ENCODE measurements at places on chromosomes 7 and 10.

DNA sequence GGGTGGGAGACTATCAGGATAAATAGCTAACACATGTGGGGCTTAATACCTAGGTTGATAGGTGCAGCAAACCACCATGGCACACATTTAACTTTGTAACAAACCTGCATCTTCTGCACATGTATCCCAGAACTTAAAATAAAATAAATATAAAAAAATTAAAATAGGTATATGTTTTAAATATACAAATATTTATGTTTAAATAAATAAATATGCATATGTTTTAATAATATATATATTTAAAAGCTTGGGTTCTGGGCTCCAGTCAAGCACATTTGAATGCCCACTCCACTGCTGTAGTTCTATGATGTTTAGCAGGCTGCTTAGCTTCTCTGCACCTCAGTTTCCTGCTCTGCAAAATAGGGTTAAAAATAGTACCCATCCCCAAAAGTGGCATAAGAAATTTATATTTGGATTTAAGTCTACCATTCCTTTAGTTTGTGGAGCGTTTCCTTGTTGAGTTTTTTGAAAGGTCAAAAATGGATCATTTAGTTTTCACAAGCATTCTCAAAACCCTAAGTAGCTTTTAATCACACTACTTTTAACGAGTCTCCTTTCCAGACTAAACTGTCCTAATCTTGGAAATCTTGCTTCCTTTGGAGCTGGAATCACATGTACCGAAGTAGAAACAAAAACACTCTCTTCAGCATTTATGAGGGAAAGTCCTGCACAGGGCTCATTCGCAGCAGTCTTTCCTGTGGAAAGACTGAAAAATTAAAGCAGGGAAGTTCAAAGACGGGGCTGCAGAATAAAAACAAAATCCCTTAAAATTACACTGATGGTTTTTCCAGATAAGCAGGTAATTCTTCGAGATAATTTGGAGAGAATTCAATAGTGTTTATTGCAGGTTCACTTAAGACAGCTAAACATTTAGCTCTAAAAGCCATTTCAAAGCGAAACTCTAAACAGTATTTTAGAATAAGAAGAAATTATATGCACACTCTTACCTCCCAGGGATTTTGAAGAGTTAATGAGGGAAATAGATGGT is 111.7 kb upstream of the LYZL1 start:
- no peak for DNase-seq

DNA sequence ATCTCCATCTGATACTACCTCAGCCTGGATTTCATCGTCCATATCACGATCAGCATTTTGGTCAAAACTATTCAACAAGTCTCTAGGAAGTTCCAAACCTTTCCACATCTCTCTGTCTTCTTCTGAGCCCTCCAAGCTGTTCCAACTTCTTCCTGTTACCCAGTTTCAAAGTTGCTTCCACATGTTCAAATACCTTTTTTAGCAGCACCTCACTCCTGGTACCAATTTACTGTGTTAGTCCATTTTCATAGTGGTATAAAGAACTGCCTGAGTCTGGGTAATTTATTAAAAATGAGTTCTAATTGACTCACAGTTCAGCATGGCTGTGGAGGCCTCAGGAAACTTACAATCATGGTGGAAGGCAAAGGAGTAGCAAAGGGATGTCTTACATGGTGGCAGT is 41.1 kb upstream of the PPP1R3A start:
- DNase-seq, result no peak

DNA sequence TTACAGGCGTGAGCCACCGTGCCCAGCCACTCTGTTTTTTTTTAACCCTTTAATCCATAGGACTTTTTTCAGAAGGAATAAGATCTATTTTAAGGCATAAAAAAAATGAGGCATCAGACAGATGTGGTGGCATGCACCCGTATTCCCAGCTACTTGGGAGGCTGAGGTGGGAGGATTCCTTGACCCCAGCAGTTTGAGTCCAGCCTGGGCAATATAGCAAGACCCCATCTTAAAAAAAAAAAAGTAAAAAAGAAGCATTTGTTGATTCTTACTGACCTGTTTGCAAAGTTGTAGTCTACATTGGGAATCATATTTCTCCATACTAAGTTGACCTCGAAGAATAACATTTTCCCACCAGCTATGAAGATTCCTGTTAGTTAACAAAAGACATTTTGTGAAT is 38.6 kb downstream of the VCL start:
- DNase-seq, result no peak

DNA sequence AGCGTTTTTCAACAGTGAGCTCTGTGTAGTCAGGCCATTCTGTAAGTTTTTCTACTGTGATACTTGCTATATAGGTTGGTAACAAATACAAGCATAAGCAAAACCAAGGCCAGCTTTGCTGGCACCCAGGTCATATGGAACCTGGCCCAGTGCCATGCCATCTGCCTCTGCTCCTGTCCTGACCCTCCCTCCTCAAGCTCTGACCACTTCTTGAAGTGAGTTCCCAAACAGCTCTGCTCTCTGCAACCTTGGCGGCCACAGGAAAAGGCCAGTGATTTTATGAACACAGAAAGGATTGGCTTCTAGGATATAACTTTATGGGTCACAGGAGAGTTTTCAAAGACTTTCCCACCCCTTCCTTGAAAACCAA is 12.8 kb downstream of the NOD1 start:
- DNase-seq, result no peak

GRCh38 chr10:8352171-8353075 is 297.9 kb downstream of the GATA3 start:
- no peak for DNase-seq

DNA sequence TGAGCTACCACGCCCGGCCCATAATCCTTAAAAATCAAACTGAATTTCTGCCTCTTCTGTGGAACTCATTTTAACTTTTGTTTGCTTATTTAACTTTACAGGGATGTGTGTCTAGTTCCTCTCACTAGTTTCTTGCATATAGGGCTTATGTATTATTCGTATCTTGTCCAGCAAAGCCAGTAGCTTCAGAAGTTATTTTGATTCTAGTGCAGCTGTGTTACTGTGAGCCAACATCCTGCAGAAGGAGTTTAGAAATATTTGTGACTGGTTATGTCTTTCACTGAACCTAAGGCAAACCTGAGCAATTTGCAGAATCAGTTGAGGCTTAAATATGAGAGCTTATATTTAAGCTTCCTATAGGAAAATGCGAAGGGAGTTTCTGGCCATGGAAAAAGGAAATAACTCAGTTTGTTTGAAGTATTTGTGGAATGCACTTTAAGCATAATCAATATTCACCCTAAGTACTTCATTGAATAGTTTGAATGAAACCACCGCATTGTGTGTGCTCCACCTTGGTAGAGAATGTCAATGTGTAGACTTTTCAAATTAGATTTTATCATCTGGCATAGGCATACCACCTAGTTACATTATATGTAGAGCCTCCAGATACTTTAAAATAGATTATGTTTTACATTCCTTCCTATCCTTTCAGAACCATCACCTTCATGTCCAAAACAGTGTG is 90.8 kb downstream of the MCU start:
- DNase-seq, result no peak

DNA sequence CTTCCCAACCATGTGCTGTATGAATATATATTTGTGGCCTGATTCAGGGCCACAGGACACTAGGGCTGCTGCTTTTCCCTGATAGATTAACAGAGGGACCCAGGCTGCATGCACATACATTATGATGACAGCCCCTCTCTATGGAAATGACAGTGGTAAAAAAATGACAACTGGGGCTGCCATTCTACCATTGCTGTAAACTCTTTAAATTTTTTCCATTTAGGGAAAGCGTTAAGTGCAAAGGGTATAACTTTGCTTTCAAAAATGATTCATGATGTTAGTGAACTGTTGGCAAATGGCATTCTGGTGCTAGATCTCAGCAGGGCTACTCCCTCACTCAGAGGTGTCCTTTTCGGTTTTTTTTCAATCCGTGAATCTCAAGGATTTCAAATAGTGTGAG is 4.2 kb downstream of the CTBP2 start:
- no peak for DNase-seq

- DNase-seq, result no peak
These were observed 28.8 kb upstream of the HECTD2 start for GRCh38 chr10:91381257-91381891.

- no peak for DNase-seq
These were observed 52.6 kb downstream of the GTF2IRD1 start for GRCh38 chr7:74506325-74506724.

- DNase-seq, result no peak
These were observed 55.0 kb downstream of the PKD1L1 start for GRCh38 chr7:47893238-47893637.

DNA sequence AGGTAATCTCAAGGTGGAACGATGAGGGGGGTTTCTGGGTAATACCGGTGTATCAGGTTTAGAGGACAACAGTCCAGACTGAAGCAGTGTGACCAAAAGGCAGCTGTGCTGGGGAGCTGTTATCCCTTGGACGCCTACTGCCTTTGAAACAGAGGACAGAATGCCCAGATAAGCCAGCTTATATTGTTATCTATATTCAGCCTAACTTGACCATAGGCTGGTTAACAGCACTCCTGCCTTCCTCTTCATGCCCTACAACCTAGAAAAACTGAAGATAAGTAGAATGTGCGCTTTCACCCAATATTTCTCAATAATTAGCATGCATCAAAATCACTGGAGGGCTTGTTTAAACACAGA is 44.9 kb downstream of the IL6 start:
- DNase-seq, result no peak

DNA sequence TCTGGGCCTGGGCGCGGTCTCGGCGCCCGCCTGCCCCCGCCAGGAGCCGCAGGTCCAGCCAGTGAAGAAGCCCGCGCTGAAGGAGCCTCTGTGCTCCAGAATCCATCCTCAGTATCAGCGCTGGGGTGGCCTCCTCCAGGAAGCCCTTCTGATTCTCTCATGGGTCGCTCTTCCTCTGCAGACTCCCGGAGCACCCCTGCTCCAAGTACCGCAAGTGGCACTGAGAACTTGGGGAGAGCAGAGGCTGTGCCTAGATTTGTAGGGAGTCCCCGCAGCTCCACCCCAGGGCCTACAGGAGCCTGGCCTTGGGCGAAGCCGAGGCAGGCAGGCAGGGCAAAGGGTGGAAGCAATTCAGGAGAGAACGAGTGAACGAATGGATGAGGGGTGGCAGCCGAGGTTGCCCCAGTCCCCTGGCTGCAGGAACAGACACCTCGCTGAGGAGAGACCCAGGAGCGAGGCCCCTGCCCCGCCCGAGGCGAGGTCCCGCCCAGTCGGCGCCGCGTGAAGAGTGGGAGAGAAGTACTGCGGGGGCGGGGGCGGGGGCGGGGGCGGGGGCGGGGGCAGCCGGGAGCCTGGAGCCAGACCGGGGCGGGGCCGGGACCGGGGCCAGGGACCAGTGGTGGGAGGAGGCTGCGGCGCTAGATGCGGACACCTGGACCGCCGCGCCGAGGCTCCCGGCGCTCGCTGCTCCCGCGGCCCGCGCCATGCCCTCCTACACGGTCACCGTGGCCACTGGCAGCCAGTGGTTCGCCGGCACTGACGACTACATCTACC is at the start of gene ALOX5:
Gene ALOX5, plus strand, starts transcription at position 641 of the 774 bp plus-strand sequence. Its CDS starts 64 bp downstream, at position 705.
- DNase-seq, result no peak

DNA sequence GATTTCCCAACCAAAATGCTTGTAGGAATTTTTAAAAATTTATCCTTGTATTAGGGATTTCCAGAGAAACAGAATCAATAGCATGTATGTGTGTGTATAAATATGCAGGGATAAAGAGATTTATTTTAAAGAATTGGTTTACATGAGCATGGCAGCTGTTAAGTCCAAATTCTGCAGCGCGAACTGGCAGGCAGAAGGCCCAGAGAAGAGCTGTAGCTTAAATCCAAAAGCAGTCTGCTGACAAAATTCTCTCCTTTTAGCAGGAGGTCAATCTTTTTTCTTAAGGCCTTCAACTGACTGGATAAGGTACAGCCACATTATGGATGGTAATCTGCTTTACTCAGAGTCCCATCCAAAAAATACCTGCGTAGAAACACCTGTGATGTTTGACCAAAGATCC is 42.0 kb downstream of the PRR15 start:
- DNase-seq, result no peak

DNA sequence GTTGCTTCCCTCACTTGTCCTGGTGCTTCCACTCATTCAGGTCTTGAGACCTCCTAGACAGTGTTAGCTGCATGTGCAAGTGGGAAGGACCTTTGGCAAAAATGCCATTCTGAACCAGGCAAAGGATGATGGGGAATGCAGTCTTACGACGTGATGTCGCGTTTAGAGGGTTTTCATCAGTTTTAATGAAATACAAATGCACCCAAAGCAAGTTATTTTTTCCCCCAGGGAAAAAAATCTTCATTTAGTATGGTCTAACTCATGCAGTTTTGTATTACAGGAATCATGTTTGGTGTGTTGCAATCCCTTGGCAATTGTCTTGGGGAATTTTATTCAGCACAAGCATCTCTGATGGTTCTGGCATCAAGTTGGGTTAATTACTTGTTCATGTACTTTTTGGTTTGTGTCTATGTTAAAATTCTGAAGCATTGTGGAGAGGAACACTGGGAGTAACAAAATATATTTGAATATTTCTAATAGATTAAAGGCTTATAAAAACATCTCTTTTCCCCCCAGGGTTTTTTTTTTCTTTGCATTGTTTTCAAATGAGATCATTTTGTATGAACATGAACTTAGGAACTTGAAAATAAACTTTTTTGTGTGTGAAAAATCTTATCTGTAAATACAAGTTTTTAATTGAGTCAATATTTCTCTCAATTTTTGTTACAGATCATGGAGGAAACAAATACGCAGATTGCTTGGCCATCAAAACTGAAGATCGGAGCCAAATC is 188.9 kb downstream of the BICC1 start:
- DNase-seq, result no peak

GRCh38 chr10:7164955-7165354 is 245.9 kb downstream of the SFMBT2 start:
- no peak for DNase-seq

- DNase-seq, result no peak
These were observed 1.1 kb downstream of the SP4 start for GRCh38 chr7:21429021-21429420.

GRCh38 chr7:80821771-80822319 is 97.0 kb downstream of the SEMA3C start:
- no peak for DNase-seq

- peak; percentile 4 for DNase-seq
These were observed 228.9 kb upstream of the TCF7L2 start for GRCh38 chr10:112721080-112721698.

DNA sequence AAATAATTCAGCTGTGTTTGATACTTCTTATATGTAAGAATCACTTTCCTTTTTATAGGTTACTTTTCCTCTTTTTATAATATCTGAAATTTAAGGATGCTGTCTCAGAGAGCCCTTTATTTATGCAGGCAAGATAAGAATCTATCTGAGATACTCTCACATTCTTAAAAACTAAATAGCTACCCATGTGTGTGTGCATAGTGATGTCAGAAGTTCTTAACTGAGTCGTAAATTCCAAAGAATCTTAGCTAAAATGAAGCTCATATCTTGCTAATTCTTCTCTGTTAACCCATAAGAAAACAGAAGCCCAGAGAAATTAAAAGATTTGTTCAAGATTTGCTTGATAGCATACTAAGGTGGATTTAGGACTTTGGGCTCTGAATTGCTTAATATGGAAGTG is 118.5 kb downstream of the PCDH15 start:
- DNase-seq, result no peak

Measured in KG1 (cell line).